ENCODE measurements at places on chromosomes 3 and 15.

- no peak for DNase-seq
These were observed 23.2 kb downstream of the RCN2 start for GRCh38 chr15:76954744-76955143.

GRCh38 chr3:8856071-8856470, 86.7 kb upstream of the OXTR start:
- DNase-seq, result no peak

DNA sequence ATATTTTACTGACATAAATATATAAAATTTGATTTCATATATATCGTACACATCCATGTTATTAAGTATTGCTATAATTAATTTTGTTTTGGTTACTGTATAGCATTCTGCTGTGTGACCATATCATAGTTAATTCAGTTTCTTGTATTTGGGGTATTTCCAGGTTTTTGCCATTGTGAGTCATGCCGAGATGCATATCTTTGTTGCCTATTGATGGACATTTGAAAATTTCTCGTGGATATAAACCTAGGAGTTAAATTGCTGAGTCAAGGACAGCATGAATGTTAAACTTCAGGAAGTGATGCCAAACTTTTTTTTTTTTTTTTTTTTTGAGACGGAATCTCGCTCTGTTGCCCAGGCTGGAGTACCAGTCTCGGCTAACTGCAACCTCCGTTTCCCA, 33.7 kb upstream of the GPR171 start:
- DNase-seq, result no peak

GRCh38 chr15:85551221-85551832, 170.9 kb downstream of the AKAP13 start:
- no peak for DNase-seq

- no peak for DNase-seq
These were observed 75.7 kb downstream of the SPSB4 start for GRCh38 chr3:141126661-141127343.

DNA sequence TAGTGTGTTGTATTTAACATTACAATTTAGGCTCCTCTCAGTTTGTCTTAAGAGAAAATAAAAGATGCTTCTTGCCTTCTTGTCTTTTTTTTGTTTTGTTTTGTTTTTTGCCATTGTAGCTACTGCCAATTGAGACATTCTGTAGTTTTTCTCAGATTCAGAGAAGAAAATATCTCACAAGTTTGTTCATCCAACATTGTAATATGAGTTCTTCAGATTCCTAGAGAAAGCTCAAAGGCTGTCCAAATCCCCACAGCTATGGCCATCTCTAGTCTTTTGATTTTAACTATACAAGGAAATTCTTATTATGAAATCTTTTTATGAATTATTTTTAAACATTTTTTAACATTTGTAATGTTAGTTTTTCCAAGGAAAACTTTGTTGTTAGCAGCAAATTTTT, 264.7 kb downstream of the RBMS3 start:
- DNase-seq, result no peak

- DNase-seq, result no peak
These were observed 407.0 kb upstream of the RGMA start for GRCh38 chr15:93495799-93496637.

- no peak for DNase-seq
These were observed 397.9 kb upstream of the GOLIM4 start for GRCh38 chr3:168493412-168494205.

DNA sequence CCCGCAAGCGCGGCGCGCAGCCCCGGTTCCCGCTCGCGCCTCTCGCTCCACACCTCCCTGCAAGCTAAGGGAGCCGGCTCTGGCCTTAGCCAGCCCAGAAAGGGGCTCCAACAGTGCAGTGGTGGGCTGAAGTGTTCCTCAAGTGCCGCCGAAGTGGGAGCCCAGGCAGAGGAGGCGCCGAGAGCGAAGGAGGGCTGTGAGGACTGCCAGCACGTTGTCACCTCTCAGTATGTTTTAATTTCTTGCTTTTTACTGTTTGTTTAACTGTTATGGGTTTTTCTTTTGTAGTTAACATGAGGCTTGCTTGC, 1525.7 kb downstream of the SI start:
- DNase-seq, result no peak

- DNase-seq, result no peak
These were observed 11.4 kb upstream of the IGDCC3 start for GRCh38 chr15:65389226-65389625.

DNA sequence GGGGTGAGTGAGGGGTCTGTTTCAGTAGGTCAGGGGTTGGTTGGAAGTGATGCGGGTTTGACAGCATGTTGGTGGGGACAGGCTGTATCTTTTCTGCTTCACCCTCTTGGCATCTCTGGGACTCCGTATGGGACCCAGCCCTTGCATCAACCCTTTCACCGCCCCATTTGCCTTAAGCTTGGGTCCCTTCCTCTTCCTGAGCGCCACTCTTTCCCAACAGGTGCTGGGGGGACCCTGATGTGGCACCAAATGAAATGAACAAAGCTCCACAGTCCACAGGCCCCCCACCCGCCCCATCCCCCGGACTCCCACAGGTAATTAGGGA, 1.1 kb downstream of the EIF4G1 start:
- DNase-seq, result no peak

DNA sequence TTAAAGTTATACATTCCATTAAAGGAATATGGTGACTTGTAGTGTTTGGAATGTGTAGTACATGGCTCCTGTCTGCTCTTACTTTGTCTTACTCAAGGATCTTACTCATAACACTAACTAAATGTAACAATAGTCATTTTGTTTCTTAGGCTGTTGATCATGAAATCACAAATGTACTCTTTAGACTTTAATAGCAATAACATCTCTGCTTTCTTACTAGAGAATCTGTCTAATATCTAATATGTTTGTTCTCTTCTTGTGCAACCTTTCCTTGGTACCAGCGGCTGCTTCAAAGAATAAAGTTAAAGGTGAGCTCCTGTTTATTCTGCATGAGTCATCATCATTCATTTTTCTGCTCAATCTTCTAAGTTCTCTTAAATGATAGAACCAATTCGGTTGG, 767.5 kb downstream of the CADM2 start:
- DNase-seq, result peak; percentile 22

- DNase-seq, result peak; percentile 20
These were observed 618.7 kb downstream of the EDEM1 start for GRCh38 chr3:5806192-5806591.

GRCh38 chr3:19093084-19093483, 55.2 kb upstream of the KCNH8 start:
- DNase-seq, result no peak

DNA sequence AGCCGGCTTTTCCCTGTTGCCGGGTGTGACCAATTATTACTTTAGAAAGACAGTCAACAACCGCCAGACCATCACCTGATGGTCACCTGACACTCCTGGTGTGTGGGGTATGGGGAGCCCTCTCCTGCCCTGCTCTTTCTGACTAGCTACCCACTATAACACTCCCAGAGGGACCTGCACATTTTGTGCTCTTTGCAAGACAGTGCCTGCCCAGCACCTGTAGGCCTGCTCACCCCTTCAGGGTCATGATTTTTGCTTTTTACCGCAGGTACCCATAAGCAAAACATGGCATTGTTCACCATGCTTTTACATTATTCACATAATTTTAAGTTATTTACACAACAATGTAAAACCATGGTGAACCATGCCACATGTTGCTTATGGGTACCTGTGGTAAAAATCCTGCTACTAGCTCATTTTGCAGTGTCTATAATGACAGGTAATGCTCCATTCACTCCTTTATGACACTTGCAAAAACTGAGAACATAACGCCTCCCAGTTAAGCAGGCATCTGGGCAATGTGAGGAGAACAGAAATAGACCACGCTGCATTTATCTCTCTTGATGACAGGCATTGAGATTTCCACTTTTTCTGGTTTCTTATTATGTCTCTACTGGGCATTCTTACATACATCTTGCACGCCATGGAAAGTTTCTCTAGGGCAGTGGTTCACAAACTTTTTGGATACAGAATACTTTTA, 9.9 kb downstream of the CCRL2 start:
- no peak for DNase-seq

DNA sequence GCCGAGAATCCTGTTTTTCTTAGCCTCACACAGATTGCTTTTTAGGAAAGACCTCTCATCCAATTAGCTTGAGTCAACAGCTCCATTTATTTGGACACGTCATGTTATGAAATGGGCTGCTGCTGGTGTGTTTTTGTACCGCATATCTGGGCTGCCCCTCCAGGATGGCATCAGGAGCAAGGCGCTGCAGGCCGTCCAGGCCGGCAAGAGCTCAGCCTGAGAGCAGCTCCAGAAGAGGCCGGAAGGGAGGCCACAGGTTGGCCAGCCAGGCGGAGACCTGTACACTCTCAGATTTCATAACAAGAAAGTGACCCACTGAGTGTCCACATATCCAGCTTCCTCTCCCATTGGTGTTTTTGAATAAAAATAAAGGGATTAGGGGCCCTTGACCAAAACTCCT, 28.3 kb downstream of the FOXL2NB start:
- DNase-seq, result no peak

DNA sequence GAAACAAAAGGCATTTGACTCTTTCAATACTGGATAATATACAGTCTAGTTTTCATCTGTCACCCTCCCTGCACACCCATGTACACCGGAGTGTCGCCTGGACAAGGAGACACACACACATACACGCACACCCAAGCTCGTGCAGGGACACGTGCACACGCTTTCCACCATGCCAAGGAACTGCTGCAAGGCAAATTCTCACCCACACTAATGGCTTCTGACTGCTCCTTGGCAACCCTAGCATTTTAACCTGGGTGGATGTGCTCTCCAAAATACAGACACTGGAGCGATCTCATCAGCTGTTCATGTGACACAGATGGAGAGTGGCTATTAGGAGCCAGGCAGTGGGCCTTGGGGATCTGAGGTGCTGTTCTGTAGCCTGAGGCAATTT, 61.6 kb downstream of the MEIS2 start:
- no peak for DNase-seq

GRCh38 chr15:101070024-101070423, 150.9 kb downstream of the LRRK1 start:
- DNase-seq, result no peak

DNA sequence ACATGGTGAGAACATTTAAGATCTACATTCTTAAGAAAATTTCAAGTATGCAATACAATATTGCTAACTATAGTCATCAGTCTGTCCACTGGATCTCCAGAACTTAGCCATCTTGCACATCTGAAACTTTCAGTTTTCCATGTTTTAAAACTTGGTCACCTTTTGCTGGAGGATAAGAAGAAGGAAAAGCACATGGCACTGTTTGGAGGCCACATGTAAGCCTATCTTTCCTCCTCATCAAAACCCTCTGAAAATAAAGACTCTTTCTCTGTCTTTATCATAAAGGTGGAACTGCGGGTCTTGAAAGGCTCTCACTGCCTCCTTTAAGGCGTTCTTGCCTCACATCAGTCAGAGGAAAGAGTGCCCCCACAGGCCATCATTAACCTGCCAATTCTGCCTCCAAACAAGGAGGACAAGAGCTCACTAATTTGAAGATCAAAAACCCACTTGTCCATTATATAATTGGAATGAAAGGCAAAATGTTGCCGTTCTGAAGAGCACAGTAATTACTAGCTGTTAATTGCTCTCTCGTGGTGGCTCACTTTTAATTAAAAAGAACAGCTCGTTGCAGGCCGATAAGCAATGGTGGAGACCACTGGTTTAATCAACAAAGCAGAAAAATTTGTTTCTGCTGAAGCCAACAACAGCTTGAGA, 157.8 kb downstream of the MECOM start:
- DNase-seq, result no peak

DNA sequence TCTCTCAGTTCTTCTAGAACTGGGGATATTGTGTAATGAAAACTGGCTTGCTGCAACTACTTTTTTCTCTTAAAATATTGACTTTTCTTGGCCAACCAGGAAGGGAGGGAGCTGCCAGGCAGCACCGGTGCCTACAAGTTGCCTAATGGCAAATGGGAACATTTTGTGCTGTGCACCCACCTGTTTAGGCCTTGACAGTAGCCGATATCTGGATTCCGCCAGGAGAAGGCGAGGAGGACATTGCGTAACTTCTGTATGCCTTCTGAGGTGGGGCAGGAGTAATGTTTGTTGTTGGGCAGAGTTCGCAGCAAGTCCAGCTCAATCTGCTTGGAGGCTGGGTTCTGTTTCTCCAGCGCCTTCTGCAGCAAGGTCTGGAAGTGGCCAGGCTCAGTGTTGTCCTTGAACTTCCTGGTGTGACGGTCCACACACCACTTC, 64.9 kb downstream of the TBC1D2B start:
- no peak for DNase-seq

DNA sequence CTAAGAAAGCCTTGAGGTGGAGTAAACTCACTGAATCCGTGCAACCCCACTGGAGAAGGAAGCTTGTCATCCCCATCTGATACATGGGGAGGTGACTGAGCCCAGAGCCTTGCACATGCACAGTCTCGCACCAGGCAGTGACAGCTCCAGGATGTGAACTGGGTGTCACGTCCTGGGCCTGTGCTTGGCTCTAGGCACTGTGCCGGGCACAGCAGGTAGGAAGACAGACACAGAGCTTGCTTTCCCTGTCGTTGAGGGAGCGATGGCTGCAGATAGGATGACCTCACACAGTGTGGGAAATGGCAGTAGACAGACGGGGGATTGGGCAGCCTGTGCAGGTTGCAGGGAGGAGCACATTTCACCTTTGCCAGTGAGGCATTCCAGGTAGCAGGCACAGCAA, 12.2 kb upstream of the ATP2B2 start:
- DNase-seq, result no peak

DNA sequence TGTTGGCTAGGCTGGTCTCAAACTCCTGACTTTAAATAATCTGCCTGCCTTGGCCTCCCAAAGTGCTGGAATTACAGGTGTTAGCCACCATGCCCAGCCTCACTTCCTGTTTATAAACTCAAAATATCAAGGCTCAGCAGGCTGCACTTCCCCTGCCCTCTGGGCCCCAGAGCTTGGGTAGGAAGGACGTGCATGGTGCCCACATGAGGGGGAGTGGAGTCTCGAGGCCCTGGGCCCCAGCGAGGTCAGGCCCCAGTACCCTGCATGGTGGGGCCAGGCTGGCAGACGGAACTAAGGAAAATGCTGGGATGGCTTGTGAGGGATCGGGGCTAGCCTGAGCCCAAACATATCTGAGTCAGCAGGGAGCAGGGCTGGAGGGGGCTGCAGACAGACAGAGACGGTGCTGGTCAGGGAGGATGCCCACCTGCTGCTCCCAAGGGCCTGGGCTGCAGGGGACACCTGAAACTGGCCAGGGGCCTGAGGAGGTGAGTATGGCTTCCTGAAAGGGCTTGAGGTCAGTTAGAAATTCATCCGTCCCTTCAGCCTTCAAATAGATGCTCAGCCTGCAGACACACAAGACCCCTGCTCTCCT, 5.1 kb downstream of the SPTBN5 start:
- no peak for DNase-seq

- no peak for DNase-seq
These were observed 61.4 kb downstream of the FRMD4B start for GRCh38 chr3:69324362-69325025.

GRCh38 chr15:60390871-60391501, 6.8 kb downstream of the ANXA2 start:
- DNase-seq, result peak; percentile 88

DNA sequence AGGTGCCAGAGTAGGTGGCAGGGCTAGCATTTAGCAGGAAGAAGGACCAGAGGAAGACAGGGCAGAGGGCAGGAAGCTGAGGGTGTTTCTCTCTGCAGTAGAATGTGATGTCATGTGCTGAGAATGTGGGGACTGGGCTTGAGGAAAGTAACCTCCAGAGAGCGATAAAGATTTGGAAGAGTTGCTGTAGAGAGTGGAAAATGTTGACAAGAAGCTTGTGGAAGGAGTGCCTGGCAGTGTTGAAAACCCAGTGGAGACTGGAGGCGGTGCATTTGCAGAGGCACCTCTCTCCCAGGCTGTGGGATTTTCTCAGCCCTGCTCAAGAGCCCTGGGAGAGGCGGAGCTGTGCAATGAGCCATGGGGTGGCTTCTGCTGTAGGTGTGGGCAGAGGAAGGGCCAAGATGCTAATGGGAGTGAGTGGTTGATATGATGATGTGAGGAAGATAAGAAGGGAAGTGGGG, 54.8 kb downstream of the MESD start:
- peak; percentile 39 for DNase-seq

All from astrocyte of the spinal cord (primary cell).